ENCODE measurements at places on chromosomes 5 and 9. TPM values are rescaled to one million over a fixed set of nuclear protein-coding genes. Genes with fewer than 3 reads are reported as not detected.

DNA sequence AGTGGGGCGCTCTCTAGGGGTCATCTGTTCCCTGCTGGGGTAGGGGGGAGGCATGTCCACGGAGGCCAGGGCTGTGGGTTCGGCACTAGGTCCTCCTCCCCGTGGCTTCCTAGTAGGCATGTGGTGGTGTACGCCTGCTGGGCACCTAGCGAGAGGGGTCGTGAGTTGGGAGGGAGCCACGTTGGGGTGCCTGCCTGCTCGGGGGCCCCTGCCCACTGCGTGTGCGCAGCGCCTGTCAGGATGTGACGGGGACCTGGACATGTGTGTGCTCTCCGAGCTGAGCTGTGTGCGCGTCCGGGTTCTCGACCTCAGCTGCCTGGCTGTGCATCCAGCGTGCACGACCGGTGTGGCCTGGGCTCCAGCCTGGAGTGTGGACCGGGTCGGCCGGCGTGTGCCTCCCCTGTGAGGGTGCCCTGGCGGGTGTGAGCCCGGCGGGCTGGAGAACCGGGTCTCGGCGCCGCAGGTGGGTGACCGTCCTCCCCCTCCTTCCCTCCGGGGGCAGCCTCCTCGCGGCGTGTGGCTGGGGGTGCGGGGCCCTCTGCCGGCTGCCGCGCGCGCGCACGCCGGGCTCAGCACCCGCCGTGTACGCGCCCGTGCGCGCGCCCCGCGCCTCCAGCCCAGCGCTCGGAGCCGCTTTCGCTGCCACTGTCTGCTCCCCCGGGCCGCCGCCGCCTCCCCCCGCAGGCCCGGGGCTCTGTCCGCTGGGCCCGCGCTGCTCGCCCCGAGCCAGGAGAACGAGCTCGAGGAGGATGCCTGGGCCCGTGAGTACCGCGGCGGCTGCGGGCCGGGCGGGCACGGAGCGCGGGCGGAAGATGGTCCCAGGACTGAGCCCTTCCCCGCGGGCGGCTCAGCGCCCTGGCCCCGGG lies at the start of gene PRR7:
TSS of gene PRR7 (plus strand) at position 615 of the 866 bp plus-strand sequence. CDS start 8,254 bp downstream, outside the sequence.
- DNase-seq: peak; percentile 90

The NEUROG1 gene
- total RNA-seq: 2.6 TPM

DNA sequence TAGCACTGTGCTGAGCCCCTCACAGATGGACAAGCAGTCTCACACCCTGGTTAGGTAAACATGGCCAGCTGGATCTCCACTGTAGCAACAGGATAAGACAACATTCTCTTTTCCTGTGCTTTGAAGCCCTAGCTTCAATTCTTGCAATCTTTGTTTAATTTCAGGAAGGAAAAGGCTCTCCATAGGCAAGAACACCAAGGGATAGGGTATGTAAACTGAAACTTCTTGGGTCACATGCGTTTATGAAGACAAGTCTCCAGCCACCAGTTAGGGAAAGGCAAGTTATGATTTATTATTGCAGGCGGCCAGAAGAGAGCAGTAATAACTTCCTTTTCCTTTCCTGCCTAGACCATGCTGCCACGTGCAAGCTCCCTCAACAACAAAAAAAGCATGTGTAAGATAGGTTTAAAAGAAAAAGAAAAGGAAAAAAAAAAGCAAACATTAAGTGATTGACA lies 50.1 kb upstream of the POU5F2 start:
- no peak for DNase-seq

DNA sequence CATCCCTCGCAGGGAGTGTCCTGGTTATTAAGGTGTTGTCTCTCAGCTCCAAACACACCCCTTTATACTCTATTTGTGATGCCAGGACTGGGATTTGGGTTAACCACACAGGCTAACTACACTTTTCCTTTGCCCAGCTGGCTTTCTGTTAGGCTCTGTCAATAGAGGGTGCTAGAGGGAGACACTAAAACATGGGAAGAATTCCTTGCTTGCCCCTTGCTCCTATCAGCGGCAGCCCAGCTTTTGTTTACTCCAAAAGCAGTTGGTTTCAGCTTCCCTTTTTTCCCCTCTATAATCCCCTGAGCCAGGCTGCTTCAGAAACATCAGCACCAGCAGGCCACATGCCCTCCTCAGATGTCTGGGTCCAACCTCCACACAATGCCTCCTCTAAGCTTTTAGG lies 297.1 kb downstream of the KCTD16 start:
- no peak for DNase-seq

GRCh38 chr5:80937584-80938356 lies 22.4 kb upstream of the RASGRF2 start:
- DNase-seq: no peak

- DNase-seq: no peak
These were observed 1.1 kb downstream of the SLCO4C1 start for GRCh38 chr5:102294886-102295395.

GRCh38 chr9:36448017-36448416 lies 47.9 kb upstream of the RNF38 start:
- no peak for DNase-seq

DNA sequence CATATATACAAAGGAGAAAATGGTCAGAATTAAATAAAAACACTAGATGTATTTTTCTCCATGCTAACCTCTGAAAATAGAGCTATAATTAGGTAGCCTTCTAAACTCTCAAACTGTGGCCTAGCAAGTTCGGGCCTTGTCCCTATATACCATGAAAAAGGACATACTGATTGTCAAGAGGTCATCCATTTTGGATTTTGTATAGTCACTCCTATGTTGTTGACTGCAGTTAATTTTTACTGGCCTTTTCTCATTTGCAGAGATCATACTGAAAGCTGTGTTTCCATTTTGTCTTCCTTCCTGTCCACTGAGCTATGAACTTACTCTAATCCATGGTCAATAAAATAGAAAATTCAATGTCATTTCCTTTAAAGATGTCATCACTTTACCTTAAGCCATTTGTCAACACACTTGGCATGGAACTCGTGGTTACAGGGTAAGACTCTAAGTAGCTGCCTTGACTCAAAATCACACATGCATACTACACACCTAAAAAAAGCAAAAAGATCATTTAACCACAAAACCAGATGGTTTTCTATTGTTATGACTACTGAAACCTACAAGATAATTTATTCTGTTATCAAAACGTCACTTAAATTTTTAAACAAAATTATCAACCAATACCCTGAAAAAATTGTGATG lies 58.0 kb downstream of the RNF38 start:
- no peak for DNase-seq

- DNase-seq: no peak
These were observed 32.3 kb downstream of the SH3GLB2 start for GRCh38 chr9:128995791-128996190.

DNA sequence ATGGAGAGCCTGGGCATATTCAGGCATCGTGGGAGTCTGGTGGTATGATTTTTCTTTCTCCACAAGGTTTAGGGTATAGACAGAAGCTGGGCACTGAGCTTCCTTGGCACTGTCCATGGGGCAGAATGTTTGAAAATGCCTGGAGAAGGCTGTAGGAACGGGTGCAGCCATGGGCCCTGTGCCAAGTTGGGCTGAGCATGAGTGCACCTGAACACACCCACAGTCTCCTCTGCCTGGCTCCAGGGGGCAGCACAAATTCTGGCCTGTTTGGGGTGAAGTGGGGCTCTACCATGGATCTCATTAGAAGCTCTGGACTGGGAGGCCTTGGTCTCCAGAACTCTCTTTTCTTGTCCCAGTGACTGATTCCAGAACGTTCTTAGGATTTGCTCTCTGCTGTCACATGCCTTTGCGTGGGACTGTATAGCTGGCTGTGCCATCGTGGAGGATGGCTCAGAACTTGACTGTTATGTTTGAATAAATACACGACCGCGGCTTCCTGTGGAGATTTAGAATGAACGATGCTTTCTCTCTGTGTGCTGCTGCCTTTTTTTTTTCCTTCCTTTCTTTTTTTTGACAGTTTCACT lies 229.8 kb downstream of the FANCC start:
- DNase-seq: no peak

DNA sequence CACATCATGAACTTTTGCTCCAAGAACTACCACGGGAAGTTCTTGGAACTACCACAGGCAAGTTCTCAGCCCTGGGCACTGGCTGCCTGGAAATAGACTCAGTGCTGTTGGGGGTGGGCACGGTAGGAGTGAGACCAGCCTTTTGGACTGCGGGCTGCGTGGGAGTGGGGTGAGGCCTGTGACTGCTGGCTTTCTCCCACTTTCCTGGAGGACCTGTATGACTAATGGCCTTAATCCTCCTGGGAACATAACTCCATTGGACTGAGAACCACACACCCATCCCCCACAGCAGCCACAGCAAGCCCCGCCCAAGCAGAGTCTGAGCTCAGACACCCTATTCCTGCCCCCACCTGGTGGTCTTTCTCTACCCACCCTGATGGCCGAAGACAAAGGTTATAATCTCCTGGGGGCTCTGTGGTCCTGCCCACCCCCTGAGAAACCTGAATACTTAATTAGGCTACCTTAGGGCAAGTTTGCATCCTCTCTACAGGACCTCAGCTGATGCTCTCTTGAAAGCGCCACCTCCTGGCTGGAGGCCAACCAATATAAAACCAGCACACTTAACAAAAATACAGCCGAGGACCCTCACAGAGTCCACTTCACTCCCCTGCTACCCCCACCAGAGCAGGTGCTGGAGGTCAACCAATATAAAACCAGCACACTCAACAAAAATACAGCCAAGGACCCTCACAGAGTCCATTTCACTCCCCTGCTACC lies 112.6 kb downstream of the CACNA1B start:
- no peak for DNase-seq

The SLC45A2 gene
- total RNA-seq: 1.2 TPM

The ARRDC1 gene
- 25.8 TPM for total RNA-seq

- no peak for DNase-seq
These were observed 60.7 kb downstream of the COL27A1 start for GRCh38 chr9:114216081-114216480.

- DNase-seq: no peak
These were observed 178.4 kb downstream of the MACROH2A1 start for GRCh38 chr5:135220394-135221186.

DNA sequence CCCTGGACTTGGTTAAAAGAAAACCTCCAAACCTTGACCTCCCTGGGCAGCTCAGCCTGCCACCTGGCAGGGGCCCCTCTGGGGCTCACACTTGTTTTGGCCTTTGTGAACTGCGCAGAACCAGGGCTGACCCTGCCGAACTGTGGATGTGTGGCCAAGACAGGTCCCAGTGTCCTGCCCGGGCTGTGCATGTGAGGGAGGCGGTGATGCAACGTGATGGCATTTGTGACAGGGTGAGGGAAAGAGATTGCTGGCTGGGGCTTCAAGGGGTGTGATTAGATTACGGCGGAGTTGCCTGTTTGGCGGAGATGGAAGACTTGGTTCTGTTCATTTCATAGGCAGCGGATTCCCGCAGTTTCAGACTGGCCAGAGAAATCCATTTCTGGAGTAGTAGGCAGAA lies 30.4 kb upstream of the NKX2-5 start:
- no peak for DNase-seq

DNA sequence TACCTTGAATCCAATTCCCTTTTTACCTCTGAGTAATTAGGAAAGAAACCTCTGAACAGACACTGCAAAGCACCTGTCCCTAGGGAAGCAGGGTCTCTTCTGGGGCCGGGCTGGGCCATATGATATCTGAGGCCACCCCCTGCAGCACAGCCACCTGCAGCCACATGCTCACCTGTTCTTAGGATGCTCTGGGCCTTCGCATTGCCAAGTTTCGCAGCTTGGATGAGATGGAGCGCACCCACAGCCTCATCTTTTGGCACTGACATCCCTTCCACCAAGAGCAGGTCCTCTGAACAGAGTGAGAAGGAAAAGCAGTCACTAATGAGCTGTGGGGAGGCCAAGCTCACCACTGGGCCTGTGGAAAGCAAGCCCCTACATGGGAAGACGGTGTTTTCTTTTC lies 27.3 kb downstream of the CLTA start:
- peak; percentile 78 for DNase-seq

The IFNB1 gene
- not detected for total RNA-seq

The IL33 gene
- 10.3 TPM for total RNA-seq

GRCh38 chr5:163631856-163632255 lies 126.4 kb downstream of the MAT2B start:
- DNase-seq: no peak

- DNase-seq: no peak
These were observed 41.7 kb upstream of the IL33 start for GRCh38 chr9:6173914-6174313.

- no peak for DNase-seq
These were observed 19.9 kb downstream of the DTWD2 start for GRCh38 chr5:118968406-118968911.

DNA sequence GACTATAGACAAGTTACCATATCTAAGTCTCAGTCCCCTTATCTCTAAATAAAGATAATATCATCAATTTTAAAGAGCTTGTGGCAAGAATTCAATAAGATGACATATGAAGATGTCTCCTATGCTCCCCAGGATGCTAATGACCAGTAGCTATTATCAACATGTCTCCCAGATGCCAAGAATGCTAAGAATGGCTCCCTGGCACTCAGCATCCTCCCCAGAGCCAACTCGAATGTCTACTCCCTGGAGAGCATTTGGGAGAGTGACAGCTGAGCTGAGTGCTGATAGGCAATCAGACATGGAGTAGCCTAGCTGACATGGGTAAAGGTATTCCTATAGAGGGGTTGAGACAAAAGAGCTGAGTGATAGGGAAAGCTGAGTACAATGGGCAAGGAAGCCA lies 15.9 kb downstream of the P4HA2 start:
- no peak for DNase-seq

DNA sequence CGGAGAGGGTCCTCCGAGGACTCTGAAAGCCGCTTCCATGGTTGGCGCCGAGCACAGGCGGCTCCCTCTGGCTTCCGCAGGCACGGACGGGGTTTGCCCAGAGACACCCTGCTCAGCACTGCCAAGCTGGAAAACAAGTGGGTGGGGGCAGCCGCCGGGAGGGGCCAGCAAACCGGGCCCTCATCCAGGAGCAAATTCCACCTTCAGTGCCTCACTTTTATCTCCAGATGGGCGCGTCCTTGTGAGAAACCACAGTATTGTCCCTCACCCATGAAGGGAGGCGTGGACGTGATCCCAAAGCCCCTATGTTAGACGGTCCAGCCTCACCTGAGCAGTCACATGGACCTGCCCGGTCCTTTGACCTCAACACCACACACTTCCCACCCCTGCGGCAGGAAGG lies 29.0 kb downstream of the MED10 start:
- no peak for DNase-seq

- DNase-seq: no peak
These were observed 154.0 kb downstream of the FBN2 start for GRCh38 chr5:128384068-128384467.

The RALGPS1 gene
- total RNA-seq: 84.7 TPM

DNA sequence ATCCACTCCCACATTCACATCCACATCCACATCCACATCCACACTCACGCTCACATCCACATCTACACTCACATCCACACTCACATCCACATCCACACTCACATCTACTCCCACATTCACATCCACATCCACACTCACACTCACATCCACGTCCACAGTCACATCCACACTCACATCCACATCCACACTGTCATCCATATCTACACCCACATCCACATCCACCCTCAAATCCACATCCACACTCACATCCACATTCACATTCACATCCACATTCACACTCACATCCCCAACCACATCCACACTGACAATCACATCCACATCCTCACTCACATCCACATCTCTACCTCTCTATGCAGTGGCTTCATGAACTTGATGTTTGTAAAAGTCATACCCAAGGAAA lies 190.5 kb downstream of the IRX1 start:
- no peak for DNase-seq
